Tibial nerve (tissue), 4 donors: ENCODE measurements at places on chromosomes 13 and 19. TPM values are rescaled to one million over a fixed set of nuclear protein-coding genes. Genes with fewer than 3 reads are reported as not detected.

- DNase-seq = no peak
Measured at GRCh38 chr19:14985133-14985532, 5.5 kb upstream of the SLC1A6 start.

DNA sequence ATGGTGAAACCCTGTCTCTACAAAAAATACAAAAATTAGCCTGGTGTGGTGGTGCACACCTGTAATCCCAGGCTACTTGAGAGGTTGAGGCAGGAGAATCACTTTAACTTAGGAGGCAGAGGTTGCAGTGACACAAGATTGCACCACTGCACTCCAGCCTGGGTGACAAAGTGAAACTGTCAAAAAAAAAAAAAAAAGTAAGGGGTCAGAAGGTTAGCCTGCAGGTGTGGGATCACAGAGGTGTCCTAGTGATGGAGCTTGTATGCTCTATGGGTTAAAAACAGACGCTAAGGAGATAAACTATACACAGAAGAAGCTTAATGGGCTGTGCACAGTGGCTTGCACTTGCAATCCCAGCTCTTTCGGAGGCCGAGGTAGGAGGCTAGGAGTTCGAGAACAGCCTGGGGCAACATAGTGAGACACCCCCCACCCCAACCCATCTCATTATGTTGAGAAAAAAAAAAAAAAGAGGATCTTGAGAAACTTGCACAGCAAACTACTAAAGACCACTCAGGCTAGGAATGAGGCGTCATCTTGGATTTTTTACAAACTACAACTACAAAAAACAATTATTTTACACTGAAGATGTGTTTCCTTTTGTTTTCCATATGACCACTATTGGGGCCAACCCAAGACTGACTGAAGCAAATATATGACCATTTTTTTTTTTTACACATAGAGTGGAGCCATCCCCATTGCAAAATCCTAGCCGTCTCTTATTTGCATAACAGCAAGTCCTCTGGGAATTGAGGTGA, 7.9 kb downstream of the FOSB start:
- DNase-seq = no peak

The CATSPERD gene
- total RNA-seq = not detected

DNA sequence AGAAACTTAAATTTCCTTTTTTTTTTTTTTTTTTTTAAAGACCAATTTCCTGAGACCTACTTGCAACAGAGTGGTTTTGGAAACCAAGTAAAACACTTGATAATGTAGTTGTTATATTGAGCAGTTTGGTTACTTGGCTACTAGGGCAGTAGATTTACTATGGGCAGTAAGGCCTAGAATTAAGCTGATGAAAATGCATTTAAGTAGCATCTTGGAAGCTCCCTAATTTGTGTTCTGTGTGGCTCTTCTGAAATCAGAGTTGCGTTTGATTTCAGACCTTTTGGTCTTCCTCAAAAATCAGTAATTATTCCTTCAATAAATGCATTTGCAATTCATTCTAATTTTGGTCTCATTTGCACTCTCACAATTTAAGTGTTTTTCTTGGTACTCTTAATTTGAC, 810 bp downstream of the GPR180 start:
- DNase-seq = no peak

The URI1 gene
- 55.1 TPM for total RNA-seq

The SIGLEC10 gene
- total RNA-seq = 2.5 TPM

DNA sequence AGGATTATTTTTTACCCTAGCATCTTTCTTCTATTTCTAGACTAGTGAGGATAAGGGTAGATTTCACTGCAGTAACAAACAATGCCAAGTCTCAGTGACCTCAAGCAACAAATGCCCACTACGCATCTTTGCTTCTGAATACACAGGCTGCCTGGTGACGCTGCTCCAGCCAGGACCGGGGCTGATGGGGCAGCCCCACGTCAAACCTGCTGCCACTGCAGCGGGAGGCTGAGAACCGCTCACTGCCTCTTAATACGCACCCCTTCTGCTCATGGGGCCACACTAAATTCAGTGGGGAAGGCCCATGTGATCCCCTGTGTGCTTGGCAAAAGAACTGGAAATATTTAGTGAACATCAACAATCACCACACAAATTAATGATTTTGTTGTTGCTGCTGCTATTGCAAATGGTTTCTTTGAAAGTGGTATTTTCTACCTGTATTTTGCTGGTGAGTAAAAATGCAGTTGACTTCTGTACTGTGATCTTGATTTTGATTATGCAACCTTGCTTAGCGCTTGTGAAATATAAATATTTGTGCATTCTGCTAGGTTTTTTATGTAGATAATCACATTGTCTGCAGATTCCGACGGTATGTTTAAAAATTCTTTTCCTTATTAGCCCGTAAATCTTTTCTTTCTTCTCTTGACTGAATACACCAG, 139.5 kb upstream of the SPACA7 start:
- no peak for DNase-seq

DNA sequence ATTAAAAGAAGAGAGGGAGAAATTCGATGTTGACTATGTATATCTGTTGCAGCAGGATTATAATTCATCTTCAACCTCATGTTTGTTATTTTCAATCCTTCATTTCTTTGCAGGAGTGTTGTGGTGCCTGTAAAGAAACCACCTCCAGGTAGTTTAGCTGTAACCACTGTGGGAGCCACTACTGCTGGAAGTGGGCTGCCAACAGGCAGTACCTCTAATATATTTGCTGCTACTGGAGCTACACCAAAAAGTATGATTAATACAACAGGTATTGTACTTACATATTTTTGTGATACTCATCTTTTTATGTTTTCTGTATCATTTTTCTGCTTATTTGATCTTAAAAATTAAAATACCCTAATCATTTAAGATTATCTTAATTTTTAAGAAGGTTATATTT, 266.5 kb downstream of the NBEA start:
- DNase-seq = no peak

The NXNL1 gene
- not detected for total RNA-seq

The ZNF625 gene
- total RNA-seq = 10.0 TPM

- no peak for DNase-seq
Measured at GRCh38 chr13:73872397-73872796, 261.8 kb downstream of the KLF12 start.

GRCh38 chr13:99971576-99972189, at the start of gene ZIC5:
Gene ZIC5 (minus strand): TSS chr13:99971767. CDS start chr13:99971603, 164 bp downstream.
- no peak for DNase-seq

The NLRP7 gene
- not detected for total RNA-seq

The SIGLEC8 gene
- total RNA-seq = 0.20 TPM

The S1PR5 gene
- total RNA-seq = not detected

DNA sequence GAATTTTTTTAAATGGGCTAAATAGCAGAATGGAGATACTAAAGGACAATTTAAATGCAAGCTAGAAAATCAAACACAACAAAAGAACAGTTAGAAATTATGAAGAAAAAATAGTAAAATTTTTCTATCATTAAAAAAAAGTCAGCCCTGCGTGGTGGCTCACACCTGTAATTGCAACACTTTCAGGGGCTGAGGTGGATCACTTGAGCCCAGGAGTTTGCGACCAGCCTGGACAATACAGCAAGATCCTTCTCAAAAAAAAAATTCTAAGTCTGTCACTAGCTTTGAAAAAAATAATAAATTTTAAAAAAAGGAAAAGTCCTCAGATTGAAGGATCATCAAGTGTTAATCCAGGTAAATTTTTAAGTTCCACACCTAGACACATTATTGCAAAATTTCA, 7.7 kb downstream of the TUBGCP3 start:
- DNase-seq = no peak

DNA sequence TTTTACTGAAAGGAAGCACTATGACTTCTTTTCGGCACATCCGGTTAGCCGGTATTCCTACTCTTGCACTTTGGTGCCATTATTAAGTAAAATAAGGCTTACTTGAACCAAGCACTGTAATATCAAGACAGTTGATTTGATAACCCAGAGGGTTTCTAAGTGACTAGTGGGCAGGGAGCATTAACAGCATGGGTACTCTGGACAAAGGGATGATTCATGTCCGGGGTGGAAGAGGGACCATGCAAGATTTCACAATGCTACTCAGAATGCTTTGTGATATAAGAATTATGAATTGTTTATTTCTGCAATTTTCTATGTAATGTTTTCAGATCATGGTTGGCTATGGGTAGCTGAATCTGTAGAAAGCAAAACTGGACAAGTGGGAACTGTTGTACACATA, 282.1 kb downstream of the TDRD3 start:
- DNase-seq = no peak

DNA sequence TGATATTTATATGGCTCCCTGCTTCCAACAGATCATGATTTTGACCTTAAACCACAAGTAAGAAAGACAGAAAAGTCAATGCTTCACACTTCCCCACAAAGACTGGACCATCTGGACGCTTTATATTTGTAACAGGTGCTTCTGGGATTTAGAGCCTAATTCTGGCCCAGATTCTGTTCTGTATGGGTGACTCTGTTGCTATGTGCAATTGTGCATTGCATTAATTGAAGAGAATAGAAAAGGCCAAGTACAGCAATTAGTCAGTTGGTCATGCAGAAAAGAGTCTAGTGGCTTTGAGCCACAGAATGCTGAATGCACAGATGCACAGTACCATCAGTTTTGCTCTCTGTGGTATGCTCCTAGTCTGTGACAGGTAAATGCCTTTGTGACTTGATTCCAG, 657.4 kb upstream of the ATXN8OS start:
- no peak for DNase-seq

GRCh38 chr13:71054358-71054757, 812.6 kb downstream of the DACH1 start:
- DNase-seq = no peak

The RAB4B gene
- 66.6 TPM for total RNA-seq

The ZNF222 gene
- 2.0 TPM for total RNA-seq

GRCh38 chr19:11278670-11279069, 16.3 kb upstream of the DOCK6 start:
- no peak for DNase-seq

GRCh38 chr13:73278186-73278585, 219.4 kb downstream of the KLF5 start:
- no peak for DNase-seq

The VSTM1 gene
- total RNA-seq = not detected

- DNase-seq = no peak
Measured at GRCh38 chr19:19686580-19686979, 17.9 kb downstream of the ZNF101 start.

The HIPK4 gene
- total RNA-seq = 0.39 TPM

The ZNF285 gene
- total RNA-seq = 2.4 TPM

DNA sequence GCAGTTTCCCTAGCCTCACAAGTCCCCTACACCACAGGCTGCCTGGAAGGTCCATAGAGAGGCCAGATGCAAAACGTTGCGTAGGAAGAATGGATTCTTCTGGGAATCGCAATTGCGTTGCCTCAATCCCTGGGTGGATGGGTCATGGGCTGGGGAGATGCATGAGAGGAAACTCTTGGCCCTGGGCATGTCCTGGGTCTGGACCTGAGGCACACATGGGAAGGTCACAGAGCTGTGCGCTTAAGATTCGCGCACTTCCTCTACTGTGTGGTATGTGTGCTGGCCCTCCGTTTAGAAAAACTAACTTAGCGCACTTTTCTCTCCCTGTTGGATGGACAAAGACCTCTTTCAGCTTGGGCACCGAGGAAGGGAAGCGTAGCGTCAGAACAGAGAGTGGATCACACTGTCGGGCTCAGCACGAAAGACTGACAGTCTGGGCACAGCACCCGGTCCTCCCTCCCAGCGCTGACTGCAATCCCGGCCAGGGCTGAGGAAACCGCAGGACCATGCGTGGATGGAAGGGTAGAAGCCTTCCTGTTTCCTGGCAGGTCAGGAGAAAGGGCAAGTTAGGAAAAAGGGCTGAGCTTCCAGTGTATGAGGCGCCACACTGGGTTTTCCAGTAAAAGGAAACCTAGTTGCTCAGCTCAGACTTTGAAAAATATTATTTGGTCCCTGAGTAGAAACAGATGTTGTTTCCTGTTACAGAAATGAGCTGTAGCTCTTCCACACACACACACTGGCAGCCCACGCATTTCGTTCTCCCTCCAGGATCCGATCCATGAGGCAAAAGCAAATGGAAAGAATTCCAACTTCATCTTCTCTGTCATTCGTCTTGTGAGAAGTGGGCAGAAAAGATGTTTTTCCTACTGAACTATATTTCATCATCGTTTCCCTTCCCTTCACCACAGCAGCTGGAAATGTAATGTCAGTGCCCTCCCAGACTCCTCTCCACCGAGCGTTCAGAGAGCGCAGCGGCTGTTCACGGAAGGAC, 86.0 kb downstream of the ING1 start:
- DNase-seq = peak; percentile 20

DNA sequence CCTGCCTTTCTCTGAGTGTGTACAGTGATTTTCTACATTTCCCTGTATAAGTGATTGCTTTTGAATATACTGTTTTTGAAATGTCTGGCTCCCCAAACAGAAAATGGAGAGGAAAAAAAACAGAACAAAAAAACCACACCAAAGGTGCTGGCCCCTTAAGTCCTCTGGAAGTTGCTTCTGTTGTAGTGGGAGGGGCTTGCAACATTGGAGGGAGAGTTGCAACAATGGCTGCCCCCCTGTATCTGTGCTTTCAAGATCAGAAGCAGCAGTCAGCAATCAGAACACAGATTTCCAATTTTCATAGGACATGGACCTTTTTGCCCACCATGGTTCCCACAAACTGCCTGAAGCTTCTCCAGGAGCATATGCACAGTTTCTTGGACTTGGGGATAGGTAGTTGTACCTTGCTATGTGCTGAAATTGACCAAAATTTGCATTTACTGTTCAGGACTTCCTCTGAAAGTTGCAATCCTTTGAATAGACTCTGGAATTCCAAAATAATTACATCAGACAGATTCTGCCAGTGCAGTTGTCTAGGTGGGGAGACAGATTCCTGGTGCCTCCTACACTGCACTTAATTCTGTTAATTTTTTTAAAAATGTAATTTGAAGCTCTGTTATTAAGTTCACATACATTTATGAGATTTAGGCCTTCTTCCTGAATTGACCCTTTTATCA, 13.8 kb downstream of the BIVM start:
- DNase-seq = no peak

- DNase-seq = no peak
Measured at GRCh38 chr19:40178756-40179155, 12.5 kb upstream of the MAP3K10 start.

DNA sequence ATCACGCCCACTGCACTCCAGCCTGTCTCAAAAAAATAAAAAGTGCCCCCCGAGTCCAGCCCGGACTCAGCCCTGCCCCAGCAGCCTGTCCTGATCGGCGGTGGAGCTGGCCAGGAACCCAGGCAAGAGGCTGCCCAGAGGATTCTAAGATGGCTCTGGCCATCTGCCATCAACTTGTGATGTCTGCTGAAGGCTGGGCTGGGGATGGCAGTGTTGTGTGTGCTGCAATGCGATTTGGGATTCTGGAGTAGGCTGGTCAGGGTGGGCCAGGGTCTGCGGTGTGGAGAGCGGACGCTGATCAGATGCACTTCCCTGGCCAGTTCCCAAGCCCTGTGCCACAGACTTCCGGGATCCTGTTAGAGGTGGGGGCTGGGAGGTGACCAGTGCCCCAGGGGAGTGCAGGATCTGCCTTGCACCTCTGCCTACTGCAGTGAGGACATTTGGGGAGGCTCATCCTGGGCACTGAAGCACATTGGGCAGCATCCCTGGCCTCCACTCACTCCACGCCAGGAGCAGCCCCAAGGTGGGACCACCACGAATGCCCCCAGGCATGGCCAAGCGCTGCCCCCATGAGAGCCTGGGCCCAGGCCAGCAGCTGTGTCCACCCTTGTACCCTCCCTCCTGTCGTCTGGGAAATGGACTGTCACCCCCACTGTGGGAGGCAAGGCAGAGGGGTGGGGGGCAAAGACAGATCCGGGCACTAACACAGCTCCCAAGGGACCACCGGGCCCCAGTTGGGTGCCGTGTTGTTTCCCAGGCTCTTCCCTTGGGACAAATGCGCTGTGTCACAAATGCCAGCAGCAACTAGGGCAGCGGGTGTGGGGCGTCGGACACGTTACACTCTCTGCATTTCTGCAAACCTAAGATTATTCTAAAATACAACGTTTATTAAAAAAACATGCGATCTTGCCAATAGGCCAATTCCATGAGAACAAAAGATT, 3.4 kb upstream of the TBXA2R start:
- no peak for DNase-seq

GRCh38 chr13:74669149-74669548, 534.9 kb upstream of the KLF12 start:
- DNase-seq = no peak
